Cerebellar cortex (tissue), 1 donor: ENCODE measurements at places on chromosomes 3 and 15.

DNA sequence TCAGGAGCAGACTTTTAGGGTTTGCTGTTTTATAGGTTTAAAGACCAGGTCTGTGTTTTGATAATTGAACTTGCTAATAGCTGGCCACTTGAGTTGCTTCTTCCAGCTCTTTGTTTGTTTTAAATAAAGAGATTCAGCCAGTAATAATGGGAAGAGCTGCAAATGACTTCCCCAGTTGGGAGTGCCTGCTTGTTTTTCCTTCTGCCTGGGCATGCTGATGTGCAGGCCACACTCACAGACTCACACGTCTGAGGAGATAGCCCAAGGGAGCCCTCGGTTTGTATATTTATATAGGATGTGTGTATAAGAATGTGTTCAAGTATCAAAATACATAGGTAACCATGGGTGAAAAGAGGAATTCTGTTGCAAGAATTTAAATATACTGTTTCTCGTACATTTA is 78.2 kb upstream of the BOC start:
- DNase-seq, result no peak

GRCh38 chr3:20458994-20459716 is 273.1 kb upstream of the SGO1 start:
- no peak for DNase-seq

DNA sequence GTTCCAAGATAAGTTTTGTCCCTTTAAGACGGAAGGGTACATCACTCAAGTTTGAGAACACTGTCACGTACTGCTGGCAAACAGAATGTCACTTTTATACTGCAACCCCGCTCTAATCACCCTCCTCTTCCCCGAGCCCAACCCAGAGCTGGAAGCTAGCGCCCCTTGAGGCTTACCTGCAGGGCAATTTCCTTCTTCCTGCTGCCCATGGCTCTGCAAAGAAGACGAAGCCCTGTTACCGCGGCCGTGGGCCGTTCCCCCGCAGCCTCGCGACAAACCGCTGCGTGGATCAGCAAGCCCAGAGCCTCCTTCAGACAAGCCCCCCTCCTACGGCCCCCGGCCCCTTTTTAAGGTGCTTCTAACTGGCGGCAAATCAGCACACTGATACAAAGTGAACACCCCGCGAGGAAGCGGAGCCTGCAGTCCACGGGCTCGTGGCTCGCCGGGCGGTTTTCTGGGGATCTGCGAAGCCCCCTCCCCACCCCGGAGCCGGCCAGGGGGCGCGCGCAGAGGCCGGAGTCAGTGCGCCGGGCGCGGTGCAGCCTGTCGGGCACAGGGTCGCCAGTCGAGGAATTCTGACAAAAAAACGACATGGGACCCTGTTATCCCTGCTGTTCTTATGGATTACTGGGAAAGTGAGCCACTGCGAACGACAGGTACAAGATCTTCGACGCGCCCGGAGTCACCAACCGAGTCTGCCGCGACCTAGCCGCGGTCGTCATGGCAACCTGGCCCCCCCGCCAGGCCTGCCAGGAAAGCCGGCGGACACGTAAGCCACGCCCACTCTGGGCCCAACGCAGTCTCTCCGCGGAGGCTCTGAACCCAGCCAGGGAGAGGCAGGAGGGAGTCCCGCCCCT is at the start of gene NME9:
TSS of gene NME9 (minus strand) at position 725 of the 857 bp plus-strand sequence. CDS start at position 209, 516 bp downstream.
- peak; percentile 97 for DNase-seq

GRCh38 chr15:88603885-88604284 is 17.3 kb upstream of the AEN start:
- DNase-seq, result peak; percentile 63

- DNase-seq, result no peak
Measured at GRCh38 chr3:160580938-160581337, 15.6 kb upstream of the KPNA4 start.

GRCh38 chr3:13240928-13241618 is 167.8 kb upstream of the IQSEC1 start:
- no peak for DNase-seq

DNA sequence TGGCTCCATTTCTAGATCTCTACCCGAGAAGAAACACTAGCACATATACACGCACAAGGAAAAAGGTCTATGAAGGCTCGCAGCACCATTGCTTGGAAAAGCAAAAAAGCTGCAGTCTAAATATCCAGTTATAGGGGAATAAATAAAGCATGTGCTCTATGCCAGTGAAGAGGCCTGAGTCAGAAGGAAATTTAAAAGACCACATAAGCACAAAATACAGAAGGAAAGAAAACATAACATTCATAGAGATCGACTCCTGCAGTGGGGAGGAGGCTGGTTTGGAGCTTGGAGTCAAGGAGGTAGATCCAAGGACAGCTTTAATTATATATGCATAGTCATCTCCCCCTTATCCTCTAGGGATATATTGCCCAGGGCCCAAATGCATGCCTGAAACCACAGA is 114.4 kb downstream of the PDZRN3 start:
- no peak for DNase-seq

- DNase-seq, result no peak
Measured at GRCh38 chr3:22659651-22660475, 543.3 kb upstream of the UBE2E2 start.

DNA sequence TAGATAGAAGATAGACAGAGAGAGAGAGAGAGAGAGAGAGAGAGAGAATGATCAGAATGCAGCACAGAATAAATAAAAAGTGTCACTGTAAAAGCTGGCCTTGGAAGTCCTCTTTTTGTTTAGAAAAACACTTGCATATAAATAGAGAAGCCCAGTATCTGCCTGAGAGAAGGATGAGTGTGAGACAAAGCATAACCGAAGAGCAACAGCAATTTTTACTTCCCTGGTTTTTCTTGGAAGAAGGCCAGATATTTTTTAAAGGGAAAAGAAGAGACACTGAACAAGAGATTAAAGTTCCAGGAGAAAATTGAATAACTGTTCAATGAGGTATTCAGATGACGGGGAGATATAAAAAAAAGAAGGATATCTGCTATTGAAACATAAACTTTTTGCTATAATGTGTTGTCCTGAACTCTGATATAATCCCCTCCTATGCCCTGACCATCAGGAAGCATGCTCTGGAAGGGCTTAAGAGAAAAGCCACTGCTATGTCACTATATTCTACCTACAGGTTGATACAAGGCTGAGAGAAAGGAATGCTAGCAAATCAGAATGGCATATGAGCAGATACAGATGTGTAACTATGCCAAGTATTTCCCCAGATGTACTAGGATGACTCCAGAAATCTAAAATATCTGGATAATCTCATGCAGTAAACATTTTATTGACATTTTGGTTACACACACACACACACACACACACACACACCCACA is 358.9 kb downstream of the RBMS3 start:
- no peak for DNase-seq

- no peak for DNase-seq
Measured at GRCh38 chr3:49183873-49184272, 12.5 kb downstream of the KLHDC8B start.

GRCh38 chr15:25508369-25509002 is 69.7 kb upstream of the UBE3A start:
- DNase-seq, result peak; percentile 76

- no peak for DNase-seq
Measured at GRCh38 chr3:116640109-116640508, 69.5 kb upstream of the TUSC7 start.

DNA sequence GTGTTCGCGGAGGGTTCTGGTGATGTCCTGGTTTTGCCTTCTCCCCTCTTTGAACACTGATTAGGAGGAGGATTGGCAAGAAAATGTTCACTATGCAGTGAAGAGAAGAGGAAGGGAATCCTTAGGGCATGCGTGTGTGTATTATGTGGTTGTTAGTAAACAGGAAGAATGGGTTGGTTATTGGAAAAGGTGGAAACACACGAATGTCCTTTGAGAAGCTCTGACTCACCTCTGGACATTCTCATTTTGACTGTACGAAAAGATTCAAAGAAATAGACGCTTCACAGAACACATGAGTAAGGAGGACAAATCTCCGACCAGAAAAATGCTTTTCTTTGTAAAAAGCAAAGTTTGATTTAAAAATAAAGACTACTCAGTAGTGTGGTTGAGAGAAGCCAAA is 188.8 kb upstream of the PRICKLE2 start:
- no peak for DNase-seq

GRCh38 chr3:59456852-59457485 is 407.1 kb upstream of the CFAP20DC start:
- no peak for DNase-seq

DNA sequence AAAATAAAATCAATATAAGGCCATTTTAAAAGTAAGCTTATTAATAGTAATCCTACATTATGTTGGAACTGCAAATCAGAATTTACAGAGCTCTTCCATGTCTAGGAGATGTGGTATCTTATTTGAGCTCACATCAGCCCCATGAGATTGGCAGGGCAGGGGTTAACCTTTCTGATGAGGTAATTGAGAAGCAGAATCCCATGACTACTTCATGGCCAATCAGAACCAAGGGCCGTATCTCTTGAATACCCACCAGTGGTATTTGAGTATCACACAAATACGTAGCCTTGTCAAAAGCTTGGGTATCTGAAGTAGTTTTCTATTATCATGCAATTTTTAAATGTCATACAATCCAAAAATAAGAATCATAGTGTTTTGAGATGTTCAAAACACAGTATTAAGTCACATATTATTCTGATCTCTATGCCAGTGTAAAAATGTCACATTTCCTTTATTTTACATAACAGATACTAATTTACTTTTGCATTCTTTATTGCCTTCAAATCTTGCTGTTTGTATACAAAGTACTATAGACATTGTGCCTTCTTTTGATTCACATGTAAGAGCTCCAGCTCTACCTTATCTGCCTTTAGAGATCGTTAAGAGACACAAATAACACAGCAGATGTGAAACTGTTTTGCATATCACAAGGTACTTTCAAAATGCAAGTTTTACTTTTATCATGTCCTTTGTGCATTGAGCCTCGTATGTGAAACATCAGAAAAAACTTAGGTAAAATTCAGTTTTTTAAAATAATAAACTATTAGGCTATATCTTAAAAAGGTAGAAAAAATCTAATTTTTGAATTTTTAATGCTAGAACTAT is 251.7 kb upstream of the GOLGA6L4 start:
- DNase-seq, result no peak

DNA sequence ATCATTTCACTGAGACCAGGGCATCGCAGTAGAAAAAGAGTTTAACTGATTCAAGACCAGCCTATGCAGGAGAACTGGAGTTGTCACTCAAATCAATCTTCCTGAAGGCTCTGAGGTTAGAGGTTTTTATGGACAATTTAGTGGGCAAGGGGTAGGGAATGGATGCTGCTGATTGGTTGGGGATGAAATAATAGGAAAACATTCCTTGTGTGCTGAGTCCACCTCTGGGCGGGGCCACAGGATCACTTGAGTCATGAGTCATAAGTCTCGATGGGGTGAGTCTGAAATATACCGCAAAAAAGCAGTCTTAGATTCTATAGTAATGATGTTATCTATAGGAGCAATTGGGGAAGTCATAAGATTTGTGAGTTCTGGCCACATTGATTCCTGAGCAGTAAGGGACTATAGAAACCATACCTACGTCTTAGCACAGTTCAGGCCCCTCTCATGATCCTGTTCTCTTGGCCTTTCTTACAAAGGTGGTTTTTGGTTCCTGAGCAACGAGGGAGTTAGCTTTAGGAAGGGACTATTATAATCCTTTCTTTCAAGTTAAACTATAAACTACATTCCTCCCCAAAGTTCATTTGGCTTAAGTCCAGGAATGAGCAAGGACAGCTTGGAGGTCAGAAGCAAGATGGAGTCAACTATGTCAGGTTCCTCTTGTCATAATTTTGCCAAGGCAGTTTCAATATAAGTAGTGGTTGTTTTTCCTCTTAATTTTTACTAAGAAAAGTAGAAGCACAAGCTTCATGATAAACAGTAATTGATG is 2.7 kb upstream of the OPA1 start:
- DNase-seq, result no peak

DNA sequence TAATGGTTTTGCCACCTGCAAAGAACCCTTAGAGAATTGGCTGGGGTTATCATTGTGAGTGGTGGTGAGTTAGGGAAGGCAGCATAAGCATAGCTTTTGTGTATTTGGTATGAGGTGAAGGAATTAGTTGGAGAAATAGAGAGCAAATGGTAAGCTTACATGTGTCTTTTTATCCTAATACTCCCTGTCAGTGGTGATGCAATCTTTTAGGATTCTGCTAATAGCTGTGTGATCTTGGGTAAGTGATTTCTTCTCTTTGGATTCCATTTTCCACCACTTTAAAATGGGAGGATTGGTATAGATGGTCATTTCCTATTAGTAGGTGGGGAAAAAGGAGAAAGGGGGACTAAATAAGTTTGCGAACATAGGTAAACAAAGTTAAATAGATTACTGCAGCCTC is 30.9 kb downstream of the PIAS1 start:
- no peak for DNase-seq

GRCh38 chr3:184784731-184785500 is 27.1 kb upstream of the VPS8 start:
- no peak for DNase-seq

GRCh38 chr3:77052051-77052501 is 12.2 kb downstream of the ROBO2 start:
- DNase-seq, result peak; percentile 33

GRCh38 chr3:53702776-53703530 is 143.3 kb downstream of the CHDH start:
- peak; percentile 64 for DNase-seq

- no peak for DNase-seq
Measured at GRCh38 chr3:186986406-186986805, 56.1 kb downstream of the ST6GAL1 start.

- DNase-seq, result no peak
Measured at GRCh38 chr15:74855857-74856256, 12.9 kb upstream of the ULK3 start.

DNA sequence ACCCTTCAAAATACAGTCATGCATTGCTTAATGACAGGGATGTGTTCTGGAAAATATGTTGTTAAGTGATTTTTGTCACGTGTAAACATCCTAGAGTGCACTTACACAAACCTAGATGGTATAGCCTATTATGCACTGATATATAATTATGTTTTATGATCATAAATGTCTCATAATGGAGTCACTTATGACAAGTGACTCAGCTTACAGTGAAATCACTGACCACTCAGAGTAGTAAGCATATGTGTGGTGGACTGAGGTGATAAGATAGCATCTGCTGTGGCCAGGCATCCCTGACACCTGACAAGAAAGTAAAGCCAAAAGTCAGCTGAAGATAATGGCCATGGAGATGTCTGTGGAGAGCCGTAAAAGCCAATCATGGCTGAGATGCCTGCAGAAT is 5.4 kb downstream of the ACAD11 start:
- no peak for DNase-seq

- no peak for DNase-seq
Measured at GRCh38 chr3:41581700-41582099, 380.2 kb downstream of the ULK4 start.

DNA sequence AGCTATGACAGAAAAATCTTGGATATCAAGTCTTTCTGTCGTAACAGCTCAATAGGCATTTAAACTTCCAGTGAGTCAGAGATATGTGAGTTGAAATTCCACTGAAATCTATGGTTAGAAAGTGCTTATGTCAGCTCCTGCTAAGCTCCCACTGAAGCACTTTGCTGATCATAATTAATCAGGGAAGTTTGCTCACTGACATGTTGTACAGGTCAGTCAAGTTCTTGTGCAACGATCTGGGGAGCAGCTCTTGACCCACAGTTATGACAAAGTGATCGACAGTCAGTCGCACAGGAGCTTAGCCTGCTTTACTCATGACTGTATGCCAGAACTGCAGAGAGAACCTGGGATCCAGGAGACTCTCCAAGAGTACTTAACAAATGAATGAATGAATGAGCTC is 453.5 kb downstream of the SOX2 start:
- no peak for DNase-seq

GRCh38 chr15:36458411-36458810 is 121.0 kb upstream of the CDIN1 start:
- peak; percentile 2 for DNase-seq
